Kidney (tissue), 22 donors: ENCODE measurements at places on chromosomes 11 and 22. TPM values are rescaled to one million over a fixed set of nuclear protein-coding genes. Genes with fewer than 3 reads are reported as not detected.

Gene OR8D4
- not detected for polyA plus RNA-seq

Gene FAM180B
- polyA plus RNA-seq = not detected

Gene XKR3
- not detected for polyA plus RNA-seq

Gene TTLL8
- not detected for polyA plus RNA-seq

Gene LDHAL6A
- 0.47 TPM for polyA plus RNA-seq

Gene GNAZ
- polyA plus RNA-seq = 3.7 TPM

Gene KRTAP5-9
- not detected for polyA plus RNA-seq

Gene KCNJ4
- not detected for polyA plus RNA-seq

Gene PELI3
- polyA plus RNA-seq = 9.1 TPM

Gene APLNR
- polyA plus RNA-seq = 16.6 TPM

Gene TNKS1BP1
- 53.3 TPM for polyA plus RNA-seq

Gene INS
- polyA plus RNA-seq = not detected

Gene RNF26
- polyA plus RNA-seq = 18.2 TPM
